Activated CD8-positive, alpha-beta memory T cell treated with anti-CD3 and anti-CD28 coated beads for 1 hour (primary cell): ENCODE measurements at places on chromosomes 11 and 22.

- DNase-seq: no peak
Observed at GRCh38 chr11:75421035-75421602, 11.9 kb downstream of the KLHL35 start.

DNA sequence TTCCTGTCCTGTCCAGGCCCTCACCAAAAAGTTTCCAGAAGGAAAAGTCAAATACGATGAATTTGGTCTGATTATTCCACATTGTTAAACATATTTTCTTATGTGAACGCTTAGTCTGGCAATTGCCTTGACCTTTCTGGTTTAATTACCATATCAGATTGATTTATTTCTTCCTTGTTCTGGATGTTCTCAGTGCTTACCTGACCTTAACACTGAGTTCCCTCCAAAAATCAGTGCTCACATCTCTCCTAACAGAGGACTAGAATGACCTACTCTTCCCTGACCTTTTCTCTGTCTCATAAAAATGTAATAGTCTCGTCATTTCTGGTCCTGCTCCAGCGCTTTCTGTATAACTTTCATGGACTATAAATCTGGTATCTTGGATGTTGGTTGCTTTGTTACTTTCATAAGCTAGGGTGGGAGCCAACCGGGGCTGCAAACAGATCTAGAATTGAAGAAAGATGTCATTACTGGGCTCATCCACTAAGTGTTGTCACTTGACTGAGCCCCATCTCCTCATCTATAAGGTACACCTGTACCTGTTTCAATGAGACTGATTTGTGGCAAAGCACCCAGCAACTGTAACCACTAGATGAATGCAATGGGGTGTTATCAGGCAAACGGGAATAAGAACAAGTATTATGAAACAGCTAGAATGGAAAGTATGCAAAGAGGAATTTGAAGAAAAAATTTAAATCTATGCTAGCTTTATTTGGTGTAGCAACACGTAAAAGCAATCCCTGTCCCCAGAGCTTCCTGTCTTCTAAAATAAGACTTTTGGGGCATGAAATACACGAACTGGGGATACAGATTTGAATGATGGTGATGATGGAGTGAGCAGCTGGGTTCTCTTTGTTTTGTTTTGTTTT lies 2.4 kb downstream of the FADS2 start:
- DNase-seq: no peak

DNA sequence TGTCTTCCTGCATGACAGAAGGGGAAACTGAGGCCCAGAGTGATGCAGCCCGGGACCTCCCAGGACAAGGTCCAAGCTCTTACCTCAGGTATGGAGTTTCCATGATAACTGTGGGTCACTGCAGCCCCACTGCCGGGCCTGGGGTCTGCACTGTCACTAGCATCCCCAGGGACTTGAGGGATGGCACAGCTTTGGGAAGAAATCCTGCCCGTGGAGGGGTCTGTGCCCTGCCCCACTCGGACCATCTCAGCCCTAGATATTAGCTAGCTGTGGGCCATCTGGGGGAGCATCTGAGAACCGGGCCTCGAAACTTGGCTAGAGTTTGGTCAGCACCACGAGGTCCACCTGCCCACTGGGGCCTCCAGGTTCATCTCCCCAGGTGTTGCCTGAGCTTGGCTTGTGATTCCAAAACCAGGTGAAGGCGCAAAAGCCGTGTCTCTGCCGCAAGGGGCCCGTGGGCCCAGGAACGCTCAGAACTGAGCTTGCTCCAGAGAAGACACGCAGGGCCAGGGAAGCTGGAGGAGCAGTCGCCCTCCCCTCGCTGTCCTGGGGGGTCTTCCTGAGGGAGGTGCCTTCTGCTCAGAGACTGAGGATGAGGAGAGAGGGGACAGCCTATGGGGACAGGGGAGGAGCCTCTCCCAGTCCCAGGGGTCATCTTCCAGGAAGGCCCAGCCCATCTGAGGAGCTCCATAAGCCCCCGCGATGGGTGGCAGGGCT lies 4.8 kb downstream of the LINC01488 start:
- DNase-seq: no peak

- no peak for DNase-seq
Observed at GRCh38 chr11:75644946-75645345, 23.9 kb downstream of the MAP6 start.

DNA sequence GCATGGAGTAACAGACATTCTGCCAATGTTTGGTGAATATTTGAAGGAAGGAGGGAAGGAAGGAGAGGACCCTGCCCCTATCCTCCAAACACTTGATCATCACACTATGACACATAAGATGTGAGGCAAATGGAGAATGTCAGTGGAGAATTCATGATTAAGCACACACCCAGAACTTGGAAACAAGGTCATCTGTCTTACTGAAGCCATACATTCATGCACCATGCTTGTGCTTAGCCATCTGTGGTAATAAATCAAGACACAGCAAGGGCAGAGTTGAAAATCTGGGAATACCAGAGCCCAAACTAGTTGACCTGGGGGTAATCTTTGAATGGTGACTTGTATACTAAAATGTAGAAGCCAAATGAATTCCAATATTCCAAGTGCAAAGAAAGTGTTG lies 7.9 kb upstream of the TIMP3 start:
- DNase-seq: no peak

DNA sequence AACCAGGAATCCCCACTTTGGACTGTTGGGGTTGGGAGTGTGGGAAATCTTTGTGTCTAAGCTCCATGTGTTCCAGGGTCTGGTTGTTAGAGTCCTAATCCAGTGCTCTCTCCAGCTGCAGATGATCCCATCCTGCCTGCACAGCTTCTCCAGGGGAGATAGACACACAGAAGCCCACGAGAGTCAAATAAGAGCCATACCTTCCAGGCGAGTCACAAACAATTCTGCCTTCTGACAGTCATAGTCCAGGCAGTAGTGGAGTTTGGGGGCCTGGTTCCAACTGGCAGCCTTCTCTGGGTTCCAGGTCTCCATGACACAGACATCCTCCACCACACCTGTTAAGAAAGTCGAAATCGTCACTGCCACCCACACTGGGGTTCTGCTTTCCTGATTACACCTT lies 32.1 kb downstream of the SYT13 start:
- no peak for DNase-seq

GRCh38 chr11:68038718-68039525 lies at the start of gene TCIRG1:
TCIRG1 (plus strand) TSS chr11:68039025; CDS start chr11:68041272, 2,247 bp downstream.
- peak; percentile 46 for DNase-seq

DNA sequence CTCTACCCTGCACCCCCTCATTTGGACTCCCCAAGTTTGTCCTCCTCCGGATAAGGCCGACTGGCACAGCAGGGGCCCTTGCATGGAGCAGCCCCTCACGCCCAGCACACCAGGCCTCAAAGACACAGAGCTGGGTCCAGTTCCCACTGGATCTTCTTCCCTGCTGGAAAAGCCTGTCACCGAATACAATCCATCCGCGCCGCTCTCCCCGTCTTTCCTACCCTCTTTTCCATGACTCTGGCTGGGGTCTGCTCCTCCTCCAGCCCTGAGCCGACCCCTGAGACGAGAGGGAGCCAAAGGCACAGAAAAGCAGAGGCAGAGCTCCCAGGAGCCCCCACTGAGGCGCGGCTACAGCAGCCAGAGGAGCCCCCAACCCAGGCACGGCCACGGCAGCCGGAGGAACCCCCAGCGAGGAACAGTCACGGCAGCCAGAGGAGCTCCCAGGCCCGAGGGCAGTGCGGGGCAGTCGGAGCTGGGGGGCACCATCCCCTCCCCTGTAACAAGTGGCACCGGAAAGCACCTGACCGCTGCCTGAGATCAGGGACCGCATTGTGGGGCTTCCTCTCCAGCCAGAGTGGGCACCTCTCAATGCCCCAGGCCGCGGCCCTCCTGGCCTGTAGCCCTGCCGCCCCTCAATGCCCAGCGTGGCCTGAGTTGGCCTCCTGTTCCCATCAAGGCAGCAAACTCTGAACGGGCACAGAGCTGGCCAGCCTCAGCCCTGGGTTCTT lies 12.0 kb downstream of the ALG12 start:
- no peak for DNase-seq

- DNase-seq: no peak
Observed at GRCh38 chr11:48043111-48043990, 63.0 kb downstream of the PTPRJ start.

GRCh38 chr22:37122598-37123180 lies 13.2 kb upstream of the TMPRSS6 start:
- no peak for DNase-seq

DNA sequence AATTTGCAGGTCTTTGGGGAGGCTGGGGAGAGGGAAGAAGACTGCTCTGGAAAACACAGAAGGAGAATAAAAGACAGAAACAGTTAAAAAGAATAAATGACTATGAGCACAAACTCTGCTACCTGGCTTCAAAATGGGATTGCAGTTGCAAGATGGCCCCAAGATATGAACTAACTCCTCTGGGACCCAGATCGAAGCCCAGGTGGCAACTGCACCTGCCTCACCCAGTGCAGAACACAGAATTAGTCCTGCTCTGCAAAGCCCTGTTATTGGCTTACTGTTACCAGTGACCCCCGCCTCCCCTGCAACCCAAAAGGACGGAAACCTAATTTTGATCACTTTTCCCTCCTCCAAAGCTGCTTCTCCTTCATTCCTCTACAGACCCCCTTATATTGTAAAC lies 35.9 kb upstream of the POU2AF1 start:
- no peak for DNase-seq

DNA sequence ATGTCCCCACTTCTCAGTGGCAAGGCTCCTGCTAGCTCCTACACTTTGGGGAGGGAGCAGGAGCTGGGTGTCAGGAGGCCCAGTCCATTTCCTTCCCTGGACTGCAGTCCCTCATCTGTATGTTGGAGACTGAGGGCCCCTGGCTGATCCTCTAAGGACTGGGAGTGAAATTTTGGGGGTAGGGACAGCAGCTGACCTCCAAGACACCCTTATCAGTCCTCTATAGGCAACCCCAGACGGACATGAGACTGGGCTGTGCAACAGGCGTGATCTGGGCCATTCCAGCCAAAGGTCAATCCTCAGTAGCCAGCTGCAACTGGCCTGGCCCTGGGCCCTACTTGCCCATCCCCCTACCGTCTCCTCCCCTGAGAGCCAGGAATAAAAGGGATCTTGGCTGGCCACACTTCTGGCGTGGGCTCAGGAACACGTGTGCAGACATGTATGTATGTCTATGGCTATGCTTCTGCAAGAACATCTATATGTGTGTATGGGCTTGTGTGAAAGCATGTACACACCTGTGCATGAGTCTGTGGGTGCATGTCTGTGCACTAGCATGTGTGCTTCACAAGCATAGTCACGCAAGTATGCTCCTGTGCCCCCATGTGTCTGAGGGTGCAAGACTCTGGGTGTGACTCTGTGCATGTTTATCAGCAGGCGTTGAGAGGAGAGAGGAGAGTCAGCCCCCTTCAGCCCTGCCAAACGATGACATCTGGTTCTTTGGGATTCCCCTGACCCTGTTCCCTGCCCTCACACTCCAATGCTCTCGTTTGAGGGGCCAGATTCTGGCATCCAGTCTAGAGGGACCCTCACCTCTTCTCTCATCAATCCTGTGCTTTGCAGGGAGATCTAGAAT lies 24.6 kb upstream of the DGAT2 start:
- DNase-seq: no peak

DNA sequence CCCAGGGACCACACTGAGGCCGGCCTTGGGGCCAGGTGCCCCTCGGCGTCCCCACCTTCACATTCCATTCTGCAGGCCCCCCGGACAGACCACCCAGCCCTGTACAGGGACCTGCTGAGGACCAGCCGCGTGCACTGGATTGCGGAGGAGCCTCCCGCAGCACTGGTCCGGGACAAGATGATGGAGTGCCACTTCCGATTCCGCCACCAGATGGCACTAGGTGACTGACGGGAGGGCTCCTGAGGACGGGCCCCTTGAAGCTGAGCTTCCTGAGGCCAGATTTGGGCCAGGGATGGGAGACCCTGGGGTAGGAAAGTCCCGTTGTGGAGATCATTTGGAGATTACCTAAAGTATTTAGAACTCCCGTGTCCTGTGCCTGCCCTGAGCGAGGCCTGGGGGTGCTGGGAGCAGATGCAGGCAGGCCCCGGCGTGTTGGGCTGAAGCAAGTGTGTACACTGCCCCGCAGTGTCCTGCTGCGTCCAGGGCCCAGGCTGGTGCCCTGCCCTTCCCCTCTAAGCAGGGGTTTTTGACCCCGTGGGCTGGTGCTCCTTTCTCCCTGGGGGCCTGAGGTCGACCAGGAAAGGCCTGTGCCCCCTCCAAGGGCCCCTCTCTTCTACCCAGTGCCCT lies 20.0 kb downstream of the TRMU start:
- DNase-seq: no peak

DNA sequence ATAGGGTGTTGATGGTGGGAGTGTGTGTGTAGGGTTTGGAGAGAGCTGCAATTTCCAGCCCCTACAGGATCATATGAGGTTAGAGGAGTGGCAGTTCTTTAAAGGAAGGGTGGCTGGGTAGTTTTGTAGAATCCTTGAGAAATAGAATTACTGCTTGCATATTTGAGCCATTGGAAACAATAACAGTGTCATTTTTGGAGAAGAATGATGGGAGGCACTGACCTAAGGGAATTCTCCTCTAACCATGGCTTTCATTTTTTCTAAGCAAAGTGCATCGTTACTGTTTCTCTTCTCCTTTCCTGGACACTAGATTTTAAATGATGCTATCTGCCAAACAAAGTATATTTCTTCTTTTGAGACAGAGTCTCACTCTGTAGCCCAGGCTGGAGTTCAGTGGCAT lies 66.9 kb upstream of the RRM1 start:
- DNase-seq: no peak

- DNase-seq: no peak
Observed at GRCh38 chr22:44754998-44755397, 2.6 kb downstream of the ARHGAP8 start.

DNA sequence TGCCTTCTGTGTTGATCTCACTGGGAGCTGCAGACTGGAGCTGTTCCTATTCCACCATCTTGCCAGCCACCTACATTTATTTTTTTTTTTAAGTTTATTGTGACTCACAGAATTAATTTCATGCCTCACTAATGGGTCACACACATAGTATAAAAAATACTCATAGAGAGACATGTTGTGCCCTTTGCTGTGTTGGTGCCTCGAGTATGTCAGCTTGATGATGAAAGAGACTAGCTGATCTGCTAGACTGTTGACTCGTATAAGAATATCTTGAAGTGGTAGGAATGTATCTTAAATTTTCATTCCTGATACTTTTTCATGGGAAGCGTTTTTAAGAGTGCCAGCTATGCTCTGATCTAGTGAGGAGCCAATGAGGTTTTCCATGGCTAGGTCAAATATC lies 28.6 kb upstream of the AMPD3 start:
- no peak for DNase-seq

DNA sequence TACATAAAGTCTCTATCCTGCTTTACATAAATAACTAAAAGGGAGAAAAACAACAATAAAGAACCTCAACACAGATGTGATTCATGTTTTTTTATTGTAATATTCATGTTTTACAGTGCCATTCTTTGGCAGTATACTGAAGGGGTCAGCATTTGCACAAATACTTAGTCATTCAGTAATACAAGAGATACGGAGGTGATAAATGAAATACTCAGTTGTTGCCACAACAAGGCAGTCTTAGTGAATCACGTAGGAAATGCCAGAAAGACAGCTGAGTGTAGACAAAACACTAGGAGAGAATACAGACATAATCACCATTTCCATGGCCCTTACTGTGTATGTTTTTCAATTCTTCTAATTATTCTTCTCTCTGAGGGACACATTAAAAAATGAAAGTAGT lies 910.4 kb downstream of the METTL15 start:
- DNase-seq: no peak

- DNase-seq: no peak
Observed at GRCh38 chr11:119446871-119447663, 24.1 kb upstream of the THY1 start.
